Activated CD8-positive, alpha-beta memory T cell treated with anti-CD3 and anti-CD28 coated beads for 4 hours (primary cell): ENCODE measurements at places on chromosomes 7 and 10.

- DNase-seq = no peak
These were observed 18.2 kb downstream of the COL13A1 start for GRCh38 chr10:69819716-69820506.

- DNase-seq = no peak
These were observed 50.2 kb downstream of the SHH start for GRCh38 chr7:155762036-155762435.

DNA sequence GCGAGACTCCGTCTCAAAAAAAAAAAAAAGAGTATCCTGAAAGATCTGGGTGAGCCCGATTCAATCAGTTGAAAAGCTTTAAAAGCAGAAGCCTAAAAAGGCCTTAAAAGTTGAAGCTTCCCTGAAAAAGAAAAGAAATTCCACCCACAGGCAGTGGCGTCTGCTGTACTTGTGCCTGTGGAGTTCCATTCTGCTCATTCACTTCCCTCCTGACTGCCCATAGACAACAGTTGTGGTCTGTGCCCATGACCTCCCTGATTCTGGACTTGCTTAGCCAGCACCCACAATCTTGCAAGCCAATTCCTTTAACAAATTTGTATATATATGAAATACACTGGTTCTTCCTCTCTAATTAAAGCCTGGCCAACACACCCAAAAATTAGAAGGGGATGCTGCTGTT, 141.7 kb downstream of the DLG5 start:
- no peak for DNase-seq

- DNase-seq = no peak
These were observed 39.9 kb downstream of the CCDC3 start for GRCh38 chr10:12961416-12962205.

DNA sequence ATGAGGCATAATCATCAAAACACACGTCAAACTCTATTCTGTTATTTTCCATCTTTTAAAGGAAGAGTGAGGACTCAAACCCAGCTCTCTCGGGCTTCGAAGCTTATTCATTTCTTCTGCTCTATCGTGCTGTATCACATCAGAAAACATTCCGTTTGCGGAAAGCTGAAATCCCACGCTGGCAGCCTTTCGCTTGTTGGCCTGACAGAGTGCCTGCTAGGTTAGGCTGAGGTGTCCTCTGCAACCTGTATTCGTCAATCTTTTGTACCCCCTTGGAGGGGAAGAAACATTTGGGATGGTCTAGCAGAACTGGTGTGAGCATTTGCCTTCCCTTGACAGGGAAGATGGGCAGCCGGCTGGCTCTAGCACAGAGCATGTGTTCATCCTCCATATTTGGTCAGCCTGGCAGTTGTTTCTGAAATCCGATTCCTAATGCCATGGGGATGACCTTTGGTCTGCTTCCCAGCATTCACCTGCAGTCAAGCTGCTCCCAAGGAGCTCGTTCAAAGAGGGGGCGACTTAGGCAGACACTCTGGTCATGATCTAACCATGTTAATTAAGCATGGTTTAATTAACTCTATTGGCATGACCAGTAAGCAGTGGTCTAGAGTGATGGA, 55.2 kb downstream of the TACC2 start:
- no peak for DNase-seq

GRCh38 chr7:137282043-137282442, 61.5 kb downstream of the PTN start:
- DNase-seq = no peak

- DNase-seq = no peak
These were observed at the start of gene CALCR for GRCh38 chr7:93574646-93575554. Gene CALCR, minus strand, starts transcription at chr7:93574724. Its CDS starts 87,743 bp downstream, at chr7:93486981.

- DNase-seq = no peak
These were observed 4.1 kb upstream of the RASSF4 start for GRCh38 chr10:44955413-44956070.

DNA sequence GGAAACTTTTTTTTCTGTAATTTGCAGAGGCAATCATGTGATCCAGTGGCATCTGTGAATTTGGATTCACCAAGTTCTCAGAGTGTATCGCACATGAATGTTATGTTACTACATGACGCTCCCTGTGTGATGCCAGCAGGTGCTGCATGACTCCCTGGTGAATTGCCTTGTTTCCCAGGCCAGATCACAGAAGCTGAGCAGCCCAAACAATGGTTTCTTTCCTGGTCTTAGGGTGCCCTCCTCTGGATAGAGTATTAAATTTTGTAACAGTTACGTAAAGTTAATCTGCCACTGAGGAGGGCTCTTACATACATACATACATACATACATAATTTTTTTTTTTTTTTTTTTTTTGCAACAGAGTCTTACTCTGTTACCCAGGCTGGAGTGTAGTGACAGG, 3.6 kb downstream of the ZSCAN21 start:
- no peak for DNase-seq

DNA sequence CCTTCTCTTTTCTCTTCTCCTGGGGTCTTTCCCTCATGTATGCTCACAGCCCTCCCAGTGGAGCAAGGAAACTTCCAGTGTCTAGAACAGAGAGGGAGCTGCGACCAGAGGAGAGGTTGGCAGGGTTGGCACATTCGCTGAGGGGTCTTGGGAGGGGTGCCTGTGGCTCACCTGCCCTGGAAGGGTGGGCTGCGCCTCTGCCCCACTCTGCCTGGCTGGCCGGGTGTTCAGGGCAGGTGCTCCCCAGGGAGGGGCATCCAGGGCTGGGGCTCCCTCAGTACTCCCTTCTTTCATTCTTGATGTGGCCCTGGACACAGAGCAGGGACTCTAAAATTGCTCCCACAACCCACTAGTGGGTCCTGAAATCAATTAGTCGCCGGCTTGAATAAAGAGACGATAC, 16.9 kb downstream of the SHH start:
- DNase-seq = no peak

GRCh38 chr7:138903186-138903820, 77.9 kb downstream of the KIAA1549 start:
- peak; percentile 33 for DNase-seq

GRCh38 chr7:17441557-17441956, 143.1 kb downstream of the AHR start:
- DNase-seq = no peak

DNA sequence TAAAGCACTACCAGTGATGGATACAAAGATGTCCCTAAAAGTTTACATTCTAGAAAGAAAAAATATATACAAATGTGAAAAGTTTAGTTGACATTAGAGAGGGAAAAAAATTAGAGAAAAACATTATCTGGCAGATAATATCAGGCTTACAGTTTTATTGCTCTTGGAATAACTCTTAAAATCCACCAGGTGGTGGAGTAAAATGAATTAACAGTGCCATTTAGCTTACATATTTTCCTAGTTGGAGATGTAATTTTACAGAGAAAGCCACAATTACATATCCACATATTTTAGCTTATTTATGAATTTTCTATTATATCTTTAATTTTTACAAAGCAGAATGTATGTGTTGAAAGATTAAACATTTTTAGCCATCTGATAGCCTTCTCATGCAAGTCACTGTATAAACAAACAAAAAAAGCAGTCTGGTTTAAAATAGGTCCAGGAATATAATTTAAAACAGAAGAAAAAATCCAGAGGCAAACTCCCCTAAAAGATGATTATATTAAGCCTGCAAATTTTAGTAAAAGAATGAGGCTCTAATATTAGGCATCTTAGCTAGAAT, 6.5 kb downstream of the CABCOCO1 start:
- DNase-seq = no peak

GRCh38 chr7:129779602-129780256, 168.2 kb downstream of the NRF1 start:
- no peak for DNase-seq

GRCh38 chr10:126166797-126167196, 221.5 kb downstream of the ADAM12 start:
- DNase-seq = no peak

DNA sequence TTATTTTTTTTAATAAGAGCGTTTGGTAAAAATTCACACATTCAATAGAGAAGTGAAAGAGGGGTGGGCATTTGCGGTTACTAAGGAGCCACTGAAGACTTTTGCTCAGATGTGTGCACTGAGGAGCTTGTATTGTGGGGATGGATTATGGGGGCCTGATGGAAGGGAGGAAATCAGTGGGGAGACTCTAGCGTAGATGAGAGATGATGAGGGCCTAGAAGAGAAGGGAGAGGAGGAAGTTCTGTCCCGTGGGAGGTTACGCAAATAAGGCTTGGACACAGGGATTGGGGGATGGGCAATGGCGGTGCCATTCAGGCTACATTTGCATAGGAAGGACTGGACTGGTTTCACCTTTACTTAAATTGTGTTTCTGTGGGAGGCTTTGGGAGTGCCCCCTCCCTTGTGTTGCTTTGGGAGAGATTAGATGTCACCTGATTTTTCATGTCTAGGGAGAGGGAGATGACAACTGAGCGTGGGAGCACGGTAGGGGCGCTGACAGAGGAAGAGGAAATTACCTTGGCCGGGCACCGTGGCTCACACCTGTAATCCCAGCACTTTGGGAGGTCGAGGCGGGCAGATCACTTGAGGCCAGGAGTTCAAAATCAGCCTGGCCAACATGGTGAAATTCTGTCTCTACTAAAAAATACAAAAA, 2.2 kb upstream of the HIP1 start:
- DNase-seq = no peak

GRCh38 chr7:36116347-36117202, 36.5 kb upstream of the EEPD1 start:
- DNase-seq = no peak

- DNase-seq = no peak
These were observed at the start of gene KCNH2 for GRCh38 chr7:150978126-150978789. Gene KCNH2, minus strand, starts transcription at chr7:150978321. Its CDS starts 408 bp downstream, at chr7:150977913.

DNA sequence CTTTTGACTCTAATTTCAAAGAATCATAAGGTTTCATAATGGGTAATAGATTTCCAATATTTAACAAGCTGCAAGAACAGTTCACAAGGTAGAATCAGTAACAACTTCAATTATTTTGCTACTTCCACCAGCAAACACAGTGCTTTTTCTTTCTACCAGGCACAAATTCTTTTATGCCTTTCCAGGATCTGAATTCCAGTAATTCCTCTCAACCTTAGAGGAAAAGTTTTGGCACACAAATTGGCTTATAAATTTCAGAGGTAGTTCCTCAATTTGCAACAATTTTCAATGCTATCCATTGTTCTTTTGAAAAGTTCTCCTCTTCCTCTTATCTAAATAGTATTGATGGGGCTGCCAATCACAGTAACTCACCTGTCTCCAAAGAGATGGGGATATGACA, 665.4 kb upstream of the PHF14 start:
- no peak for DNase-seq

- no peak for DNase-seq
These were observed 27.3 kb downstream of the AGAP3 start for GRCh38 chr7:151113344-151114150.

DNA sequence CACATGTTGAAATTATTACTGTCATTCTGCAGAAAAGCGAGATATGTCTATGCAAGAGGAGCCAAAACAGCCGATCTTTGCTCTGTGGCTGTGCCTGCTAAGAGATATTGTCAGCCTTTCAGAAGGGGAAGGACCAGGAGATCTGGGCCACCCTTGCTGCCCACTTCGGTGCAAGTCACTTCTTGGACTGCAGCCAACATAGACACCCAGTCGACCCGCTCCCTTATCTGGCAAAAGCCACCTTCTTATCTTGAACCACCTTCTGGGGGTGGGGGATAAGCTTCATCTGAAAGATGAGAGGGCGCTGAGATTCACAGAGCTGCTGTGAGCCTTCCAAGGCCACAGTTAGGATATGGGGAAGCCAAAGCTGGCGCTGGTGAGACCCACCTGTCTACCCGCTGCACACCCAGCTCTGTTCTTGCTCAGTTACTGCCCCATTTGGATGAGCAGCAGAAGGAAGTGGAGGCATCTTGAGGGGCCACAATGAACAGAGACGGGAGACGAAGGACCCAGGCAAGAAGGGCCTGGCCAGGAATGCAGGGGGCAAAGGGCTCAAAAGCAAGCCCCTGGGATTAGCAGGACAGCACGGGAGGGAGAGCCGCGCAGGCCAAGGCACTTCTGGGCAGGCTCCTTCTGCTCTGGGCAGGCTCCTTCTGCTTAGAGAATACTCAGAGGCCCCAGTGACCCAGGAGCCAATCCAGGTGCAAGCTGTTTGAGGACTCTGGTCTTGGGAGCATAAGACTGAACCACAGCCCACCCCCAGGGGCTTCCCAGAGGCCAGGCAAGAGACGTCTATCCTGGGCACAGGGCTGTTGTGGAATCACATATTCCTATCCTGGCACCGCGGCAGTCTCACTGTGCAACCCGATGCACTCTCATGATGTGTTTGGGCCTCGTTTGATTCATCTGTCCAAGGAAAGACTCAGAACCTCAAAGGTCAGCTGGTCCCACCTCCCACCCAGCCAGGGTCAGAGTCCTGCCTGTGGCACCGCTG, 38.4 kb upstream of the NPFFR1 start:
- DNase-seq = no peak

GRCh38 chr7:155864991-155865690, 52.9 kb upstream of the SHH start:
- DNase-seq = no peak

DNA sequence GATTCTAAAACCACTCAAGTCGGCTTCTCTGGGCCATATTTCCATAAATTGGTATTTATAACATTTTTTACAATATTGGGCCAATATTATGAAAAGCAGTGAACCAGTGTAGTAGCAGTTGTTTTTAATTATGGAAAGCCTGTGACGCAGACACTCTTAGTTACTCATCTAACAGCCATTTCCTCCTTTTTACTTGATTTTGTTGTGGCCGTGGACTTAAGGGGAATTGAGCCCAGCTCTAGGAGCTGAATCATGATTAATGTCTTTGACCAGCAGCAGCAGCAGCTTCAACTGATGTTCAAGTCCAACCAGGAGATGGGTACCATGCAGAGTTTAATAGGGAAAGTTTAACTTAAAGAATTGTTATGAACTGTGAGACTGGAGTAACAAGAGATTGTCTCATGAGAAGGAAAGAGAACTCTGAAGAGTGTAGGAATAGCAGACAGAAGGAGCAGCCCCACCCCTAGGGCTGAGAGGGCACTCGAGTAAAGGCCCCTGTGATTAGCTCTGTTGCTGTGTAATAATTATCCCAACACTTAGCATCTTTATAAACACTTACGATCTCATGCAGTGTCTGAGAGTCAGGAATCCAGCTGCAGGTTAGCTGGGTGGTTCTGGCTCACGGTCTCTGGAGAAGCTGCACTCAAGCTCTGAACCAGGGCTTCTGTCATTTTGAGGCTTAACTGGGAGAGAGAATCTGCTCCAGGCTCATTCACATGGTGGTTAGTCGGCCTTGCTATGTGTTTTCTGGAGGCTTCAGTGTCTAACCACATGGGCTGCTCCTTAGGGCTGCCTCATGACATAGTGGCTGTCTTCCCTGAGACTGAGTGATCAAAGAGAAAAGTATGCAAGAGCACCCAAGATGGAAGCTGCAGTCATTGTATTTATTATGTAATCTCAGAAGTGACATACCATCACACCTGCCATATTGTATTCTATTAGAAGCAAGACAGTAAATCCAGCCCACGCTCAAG, 4.6 kb downstream of the LANCL2 start:
- no peak for DNase-seq

DNA sequence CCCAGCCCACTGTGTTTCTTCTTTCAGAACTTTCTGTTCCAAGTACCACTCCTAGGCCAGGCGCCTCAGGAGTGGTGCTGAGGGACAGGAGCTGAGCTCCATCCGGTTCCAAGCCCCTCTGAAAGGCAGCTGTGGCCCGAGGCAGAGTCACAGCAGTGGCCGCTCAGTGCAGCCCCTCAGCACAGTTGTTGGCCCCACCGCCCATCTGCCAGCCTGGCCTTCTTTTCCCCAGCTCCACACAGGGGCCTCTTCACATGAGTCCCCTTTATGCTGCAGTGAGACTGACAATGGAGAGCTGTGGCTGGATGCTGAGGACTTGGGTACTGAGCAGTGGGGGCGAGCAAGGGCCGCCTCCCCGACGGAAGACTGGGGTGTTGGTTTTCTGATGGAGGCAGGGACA, 9.5 kb downstream of the BUD31 start:
- DNase-seq = no peak
